NCI-H2107 (cell line): ENCODE measurements at places on chromosomes 3 and 15.

DNA sequence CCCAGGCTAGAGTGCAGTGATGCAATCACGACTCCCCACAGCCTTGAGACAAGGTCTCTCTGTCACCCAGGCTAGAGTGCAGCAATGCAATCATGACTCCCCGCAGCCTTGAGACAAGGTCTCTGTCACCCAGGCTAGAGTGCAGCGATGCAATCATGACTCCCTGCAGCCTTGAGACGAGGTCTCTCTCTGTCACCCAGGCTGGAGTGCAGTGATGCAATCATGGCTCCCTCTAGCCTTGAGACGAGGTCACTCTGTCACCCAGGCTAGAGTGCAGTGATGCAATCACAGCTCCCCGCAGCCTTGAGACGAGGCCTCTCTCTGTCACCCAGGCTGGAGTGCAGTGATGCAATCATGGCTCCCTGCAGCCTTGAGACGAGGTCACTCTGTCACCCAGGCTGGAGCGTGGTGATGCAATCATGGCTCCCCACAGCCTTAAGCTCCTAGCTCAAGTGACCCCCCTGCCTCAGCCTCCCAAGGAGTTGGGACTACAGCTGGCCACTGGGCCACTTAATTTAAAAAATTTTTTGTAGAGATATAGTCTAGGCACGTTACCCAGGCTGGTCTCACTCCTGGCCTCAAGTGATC lies 26.1 kb downstream of the TFRC start:
- peak; percentile 42 for DNase-seq

DNA sequence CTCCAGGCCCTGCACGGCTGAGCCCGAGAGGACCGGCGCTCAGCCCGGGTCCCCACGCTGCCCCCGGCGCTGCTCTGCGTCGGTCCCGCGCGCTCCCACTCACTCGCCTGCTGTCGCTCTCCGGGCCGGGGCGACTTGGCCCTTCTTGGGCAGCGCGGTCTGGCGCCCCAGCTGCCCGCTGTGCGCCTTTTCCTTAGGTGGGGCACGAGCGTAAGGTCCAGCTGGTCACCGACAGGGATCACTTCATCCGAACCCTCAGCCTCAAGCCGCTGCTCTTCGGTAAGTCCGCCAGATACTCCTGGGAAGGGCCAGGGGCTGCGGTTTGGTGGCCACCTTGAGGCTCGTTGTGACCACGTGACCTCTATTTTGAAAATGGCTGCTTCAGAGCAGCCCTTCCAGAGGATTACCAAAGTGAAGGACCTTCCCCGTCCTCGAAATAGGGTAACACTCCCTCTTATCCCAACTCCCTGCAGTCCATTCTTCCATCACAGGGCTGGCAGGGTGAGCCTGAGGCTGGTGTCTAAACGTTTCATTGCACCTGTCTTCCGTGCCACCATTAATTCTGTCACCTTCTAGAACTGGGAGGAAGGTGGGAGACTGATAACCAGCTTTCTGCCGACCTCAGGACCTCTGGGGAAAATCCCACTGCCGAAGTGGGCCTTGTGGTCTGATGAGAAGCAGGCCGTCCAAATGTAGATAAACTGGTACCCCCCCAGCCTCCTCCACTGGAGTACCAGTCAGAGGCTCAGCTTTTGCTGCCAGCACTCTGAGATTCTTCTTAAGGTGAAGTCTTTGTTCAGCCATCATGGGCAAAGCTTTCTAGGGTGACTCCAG lies 812 bp downstream of the P4HTM start:
- DNase-seq, result no peak

GRCh38 chr15:89119489-89120478 lies 31.5 kb downstream of the ABHD2 start:
- DNase-seq, result no peak

- no peak for DNase-seq
These were observed 440.8 kb upstream of the GBE1 start for GRCh38 chr3:82202269-82202668.

DNA sequence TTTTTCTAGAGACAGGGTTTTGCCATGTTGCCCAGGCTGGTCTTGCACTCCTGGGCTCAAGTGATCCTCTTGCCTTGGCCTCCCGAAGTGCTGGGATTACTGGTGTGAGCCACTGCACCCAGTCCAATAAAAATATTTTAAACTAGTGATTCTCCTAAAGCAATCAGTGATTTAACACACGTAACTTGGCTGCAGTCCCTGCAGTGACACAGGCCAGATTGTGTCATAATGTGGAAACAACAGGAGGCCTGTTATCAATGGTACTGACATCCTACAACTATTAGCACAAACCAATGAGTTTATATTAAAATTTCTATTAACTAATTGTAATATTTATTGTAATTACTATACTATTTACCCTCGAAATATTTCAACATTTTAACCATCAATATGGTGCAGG lies 1.6 kb upstream of the SEC61A1 start:
- DNase-seq, result no peak

- no peak for DNase-seq
These were observed 171.7 kb upstream of the CRBN start for GRCh38 chr3:3351226-3351625.

DNA sequence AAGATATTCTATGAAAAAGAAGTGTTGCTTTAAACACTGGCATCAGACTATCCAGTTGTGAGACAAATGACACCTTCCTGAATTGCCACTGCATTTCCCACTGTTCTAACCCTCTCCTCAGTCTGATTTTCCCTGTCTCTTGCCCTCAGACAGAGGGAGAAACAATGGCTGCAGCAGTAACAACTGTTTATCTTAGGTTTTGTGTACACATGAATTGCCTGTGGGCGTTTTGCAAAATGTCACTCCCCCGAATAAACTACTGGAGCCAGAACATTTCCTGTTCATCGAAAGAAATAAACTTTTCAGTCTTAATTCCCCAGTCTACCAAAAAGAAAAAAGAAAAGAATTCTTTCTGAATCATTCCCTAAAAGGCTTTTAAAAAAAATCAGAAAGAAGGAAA lies 155.1 kb downstream of the MAGI1 start:
- DNase-seq, result no peak

- DNase-seq, result no peak
These were observed 19.4 kb upstream of the IQCF6 start for GRCh38 chr3:51798411-51798963.

GRCh38 chr15:65096481-65097385 lies 18.3 kb downstream of the UBAP1L start:
- no peak for DNase-seq

DNA sequence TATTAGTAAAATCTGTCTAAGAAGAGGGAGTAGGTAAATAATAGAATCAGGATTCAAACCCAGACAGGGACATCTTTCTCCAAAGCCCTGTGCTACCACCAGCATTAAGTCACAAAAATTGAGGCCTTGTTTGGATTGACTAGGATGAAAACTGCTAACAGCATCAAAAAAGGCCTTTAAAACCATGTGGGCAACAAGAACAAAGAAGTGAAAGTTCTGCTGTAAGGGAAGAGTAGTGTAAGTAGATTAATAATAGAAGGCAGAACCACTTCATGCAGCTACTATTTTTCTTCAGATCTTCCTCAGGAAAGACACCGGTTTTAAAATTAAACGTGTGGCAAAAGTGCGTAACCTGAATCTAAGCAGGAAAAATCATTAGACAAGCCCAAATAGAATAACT lies 15.3 kb upstream of the KBTBD12 start:
- DNase-seq, result no peak

DNA sequence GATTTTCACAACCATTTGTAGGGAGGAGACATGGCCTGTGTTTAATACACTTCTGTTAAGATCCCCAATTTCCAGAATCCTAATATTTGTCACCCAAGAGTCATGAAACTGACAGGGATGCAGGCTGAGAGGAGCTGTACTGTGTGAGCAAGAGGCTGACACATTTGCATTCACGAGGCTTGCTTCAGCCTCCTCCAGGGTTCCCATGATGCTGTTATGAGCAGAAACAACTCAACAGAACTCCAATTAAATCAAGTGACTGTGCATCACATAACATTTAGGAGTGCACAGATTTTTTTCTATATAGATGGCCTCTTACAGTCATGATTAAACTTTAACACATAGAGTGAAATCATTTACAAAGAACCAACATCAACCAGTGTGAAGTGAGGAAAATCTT lies 292.3 kb upstream of the STT3B start:
- no peak for DNase-seq

GRCh38 chr3:20905210-20905805 lies 719.3 kb upstream of the SGO1 start:
- no peak for DNase-seq

GRCh38 chr15:69141833-69142232 lies 18.6 kb upstream of the GLCE start:
- no peak for DNase-seq

DNA sequence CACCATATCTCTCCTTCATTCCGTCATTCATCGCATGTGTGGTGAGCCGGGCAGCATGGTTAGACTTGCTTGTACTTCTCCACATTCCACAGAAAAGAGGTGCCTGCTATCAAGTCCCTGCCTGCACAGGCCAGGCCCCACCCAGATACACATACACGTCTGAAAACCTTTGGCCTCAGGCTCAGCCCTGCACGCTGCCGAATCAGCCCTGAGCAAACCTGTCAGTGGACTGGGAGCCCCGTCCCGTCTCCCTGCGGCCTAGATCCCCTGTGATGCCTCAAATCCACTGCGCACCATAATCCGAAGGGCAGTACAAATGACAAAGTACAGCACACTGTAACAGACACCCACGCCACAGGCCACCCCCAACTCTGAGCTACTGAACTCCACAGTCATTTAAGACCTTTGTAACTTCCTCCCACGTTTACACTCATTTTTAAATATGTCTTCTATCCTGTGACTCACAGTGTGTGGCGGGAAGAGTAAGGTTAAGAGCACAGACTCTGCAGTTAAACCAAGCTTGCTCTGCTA lies 67.1 kb downstream of the MB21D2 start:
- no peak for DNase-seq

DNA sequence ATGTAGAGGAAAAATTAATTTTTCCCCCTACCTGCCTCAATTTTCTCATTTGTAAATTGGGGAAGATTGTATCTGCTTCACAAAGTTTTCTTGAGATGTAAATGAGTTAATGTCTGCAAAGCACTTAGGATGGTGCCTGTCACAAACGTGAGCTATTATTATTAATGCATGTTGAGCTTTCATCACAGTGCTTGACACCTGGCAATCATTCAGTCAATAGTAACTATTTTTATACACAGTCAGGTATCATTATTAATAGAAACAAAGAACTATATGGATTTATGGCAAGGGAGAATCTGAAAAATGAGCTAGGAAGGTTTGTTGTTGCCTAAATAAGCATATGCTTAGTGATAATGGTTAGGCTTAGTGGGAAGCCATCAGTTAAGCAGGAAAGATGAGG lies 238.2 kb upstream of the GRM7 start:
- DNase-seq, result no peak

DNA sequence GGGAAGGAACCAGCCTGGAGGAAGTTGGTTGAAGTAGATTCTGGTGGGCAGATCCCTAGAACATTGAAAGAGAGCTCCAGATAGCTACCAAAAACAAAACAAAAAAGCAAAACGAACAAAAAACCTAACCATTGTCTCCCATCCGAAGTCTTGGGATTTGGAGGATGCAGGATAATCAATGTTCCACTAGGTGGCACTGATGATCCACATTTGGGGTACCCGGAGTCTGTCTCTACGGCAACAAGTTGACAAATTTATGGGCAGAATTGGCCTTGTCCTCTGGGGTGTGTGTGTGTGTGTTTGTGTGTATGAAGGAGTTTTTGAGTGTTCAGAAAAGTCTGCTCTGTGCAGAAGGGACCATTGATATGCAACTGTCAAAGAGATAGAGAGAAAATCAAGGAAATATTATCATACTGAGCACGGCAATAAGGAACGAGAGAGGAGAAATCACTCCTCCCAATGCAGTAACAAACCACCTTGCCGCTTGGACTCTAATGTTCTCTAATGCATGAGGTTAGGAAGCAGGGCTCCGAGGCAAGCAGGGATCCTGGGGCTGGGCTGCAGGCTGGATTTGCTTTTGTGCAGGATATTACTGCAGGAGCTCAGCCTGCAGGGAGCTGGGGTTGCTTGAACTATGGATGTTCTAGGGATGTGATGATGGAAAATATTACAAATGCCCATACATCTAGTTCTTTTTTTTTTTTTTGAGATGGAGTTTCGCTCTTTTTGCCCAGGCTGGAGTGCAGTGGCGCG lies 59.8 kb upstream of the KLHL25 start:
- DNase-seq, result peak; percentile 5

DNA sequence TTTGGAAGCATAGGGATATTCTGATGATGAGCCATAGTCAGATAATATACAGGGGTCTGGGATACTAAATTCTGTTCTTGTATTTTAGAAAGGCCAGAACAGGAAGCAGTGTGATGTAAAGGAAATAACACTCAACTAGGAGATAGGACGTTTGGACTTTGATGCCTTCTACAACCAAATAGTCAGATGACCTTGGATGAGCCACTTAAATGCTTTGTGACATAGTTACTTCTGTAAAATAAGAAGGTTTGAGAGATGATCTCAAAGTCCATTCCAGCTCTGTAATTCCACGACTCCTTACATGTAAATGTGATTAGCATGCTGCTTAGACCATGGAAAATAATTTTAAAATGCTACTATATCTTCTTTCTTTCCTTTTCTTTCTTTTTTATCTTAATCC lies 29.5 kb upstream of the CCDC54 start:
- DNase-seq, result no peak

GRCh38 chr15:55003965-55004873 lies 192.5 kb downstream of the RSL24D1 start:
- DNase-seq, result no peak

GRCh38 chr3:100941451-100941850 lies 51.8 kb downstream of the ABI3BP start:
- no peak for DNase-seq

DNA sequence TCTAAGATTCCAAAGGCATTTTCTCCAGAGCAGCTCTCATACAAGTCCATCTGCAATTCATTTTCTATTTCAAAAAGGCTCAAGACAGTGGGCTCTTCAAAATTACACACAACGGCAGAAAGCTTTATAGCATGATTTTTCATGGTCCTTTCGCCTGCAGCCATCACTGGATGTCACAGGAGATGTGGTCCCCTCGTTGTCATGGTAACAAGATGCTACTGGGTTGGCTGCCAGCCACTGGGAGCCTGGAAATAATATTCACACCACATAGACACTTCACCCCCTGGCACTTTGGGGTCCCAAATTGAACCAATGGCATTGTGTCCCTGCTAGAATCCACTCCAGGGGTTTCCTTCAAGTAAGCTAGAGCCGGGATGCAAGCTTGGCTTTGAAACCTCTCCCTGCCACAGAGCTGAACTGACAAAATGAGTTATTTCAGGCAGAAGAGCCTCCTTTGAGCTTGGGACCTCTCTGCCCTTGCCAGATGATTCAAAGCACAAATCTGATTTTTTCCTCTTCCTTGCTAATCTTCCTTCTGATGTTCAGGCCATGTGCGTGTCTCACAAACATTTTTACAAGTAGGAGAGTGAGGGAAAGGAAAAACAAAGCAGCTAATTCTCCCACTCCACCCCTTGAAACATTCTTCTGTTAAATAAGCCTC lies 512.6 kb upstream of the ADAMTS9 start:
- no peak for DNase-seq
